ENCODE measurements at places on chromosomes 12 and 14.
A peak's percentile ranks its signal among the peaks of the same experiment; 100 is the strongest.

DNA sequence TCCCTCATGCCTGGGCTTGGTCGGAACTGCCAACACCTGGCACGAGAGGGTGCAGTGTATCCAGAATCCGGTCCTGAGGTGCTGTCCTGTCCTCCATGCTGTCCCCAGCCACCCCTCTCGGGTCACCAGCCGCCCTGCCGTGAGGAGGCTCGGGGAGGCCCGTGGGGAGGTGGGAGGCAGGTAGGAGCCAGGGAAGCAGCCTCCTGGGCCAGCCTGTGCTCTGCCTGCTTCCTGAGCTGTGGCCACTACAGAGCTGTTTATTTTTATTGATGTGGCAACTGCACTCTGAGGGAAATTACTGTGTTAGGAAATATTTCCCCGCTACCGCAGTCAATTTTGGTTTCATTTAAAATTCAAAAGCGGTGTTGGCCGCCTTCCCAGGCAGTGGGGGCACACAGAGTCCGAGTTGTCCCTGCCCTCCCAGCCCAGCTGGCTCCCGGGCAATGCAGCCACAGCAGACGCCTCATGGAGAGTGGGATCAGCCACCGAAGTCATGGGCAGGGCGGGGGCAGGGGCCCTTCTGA lies 18.3 kb downstream of the NOC4L start:
- DNase-seq, result no peak

GRCh38 chr14:66434464-66434863 lies 51.7 kb upstream of the CCDC196 start:
- no peak for DNase-seq

DNA sequence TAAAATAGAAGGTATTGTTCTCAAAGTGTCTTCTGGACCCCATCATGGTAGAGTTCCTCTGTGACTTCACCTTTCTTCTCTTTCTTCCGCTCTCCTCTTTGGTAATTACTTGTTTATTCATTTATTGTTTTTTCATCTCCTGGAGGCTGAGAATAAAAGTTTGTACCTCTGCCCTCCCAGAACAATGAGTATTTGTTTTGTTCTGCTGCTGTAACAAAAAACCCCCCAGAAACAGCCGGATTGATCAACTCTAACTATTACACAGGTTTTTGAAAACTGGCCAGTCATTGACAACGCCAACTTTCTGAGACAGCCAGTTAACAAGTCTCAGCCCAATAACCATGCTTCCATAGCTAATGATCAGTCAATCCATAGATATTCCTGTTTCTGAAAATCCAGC lies 8.2 kb upstream of the DICER1 start:
- no peak for DNase-seq

DNA sequence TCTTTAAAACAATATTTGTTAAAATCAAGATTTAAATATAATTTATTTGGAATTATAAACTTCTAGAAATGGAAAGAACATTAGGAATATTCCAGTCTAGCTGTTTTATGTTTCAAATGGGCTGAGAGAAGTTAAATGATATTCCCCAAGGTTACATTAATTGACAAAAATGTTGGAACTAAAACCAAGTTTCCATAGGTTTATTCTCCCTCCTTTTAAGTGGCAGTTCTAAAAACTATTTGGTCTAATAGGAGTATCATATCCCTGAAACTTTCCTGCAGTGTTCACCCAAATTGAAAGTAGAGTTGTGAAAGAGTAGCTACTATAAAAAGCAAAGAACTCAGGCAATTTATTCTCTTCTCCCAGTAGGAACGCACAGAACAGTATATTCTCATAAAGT lies 1185.5 kb downstream of the LRFN5 start:
- DNase-seq, result no peak

- no peak for DNase-seq
These were observed 12.2 kb upstream of the SELPLG start for GRCh38 chr12:108645686-108646599.

DNA sequence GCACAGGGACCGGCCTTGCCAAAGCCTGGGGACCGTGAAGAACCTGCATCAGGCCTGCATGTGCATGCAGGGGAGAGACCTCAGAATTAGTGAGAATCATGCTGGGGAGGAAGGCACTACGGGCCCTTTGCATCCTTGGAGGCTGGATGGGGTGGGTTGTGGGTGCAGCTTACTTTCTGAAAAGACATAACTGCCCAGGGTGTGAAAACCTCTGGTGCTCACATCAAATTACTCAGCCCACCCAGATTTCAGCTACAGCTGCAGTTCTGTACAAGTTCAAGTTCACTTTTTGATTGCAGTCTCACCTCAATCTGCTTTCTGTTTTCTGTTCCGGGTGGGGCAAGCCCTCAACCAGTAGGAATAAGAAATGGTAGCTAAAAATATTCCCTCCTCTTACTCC lies 130.6 kb downstream of the SLC15A4 start:
- no peak for DNase-seq

- peak; percentile 93 for DNase-seq
These were observed 9.8 kb downstream of the NKX2-1 start for GRCh38 chr14:36510078-36510799.

DNA sequence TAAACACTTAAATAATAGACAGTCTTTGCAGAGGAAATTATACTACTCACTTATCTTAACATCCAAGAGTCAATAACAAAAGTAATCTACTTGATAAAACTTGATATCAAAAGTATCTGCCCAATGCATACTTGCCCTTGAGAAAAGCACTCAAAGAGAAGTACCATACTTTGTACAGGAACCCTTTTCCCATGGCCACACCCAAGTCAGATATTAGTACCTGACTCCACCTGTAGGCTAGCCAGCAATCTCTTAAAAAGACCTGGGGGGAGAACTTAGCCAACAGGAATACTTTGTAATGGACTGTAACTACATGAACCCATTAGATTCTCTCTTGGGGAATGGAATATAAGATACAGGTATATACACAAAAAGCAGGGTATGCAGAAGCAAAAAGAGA lies 99.6 kb upstream of the HECTD1 start:
- DNase-seq, result no peak

GRCh38 chr14:21023174-21023573 lies 1.7 kb downstream of the NDRG2 start:
- no peak for DNase-seq

DNA sequence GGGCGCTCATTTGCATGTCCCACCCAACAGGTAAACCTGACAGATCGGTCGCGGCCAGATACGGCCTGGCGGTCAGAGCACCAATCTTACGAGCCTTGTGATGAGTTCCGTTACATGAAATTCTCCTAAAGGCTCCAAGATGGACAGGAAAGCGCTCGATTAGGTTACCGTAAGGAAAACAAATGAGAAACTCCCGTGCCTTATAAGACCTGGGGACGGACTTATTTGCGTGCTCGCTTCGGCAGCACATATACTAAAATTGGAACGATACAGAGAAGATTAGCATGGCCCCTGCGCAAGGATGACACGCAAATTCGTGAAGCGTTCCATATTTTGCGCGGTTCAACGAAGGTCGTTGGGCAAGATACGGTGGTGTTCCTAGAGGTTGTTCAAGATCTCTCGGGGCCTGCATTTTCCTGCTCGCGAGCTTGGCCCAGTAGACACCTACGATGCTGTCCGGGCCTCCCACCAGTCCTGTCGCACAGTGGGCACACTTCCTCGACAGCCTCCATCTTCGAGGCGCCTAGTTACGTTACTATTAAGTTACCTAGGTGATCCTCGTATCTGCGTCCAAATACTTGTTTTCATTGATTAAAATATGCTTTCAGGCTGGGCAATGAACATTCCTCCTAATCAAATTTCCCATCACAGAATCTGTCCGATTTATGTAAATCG lies at the start of gene RNU6-7:
Gene RNU6-7 (plus strand): TSS at position 230 of the 675 bp plus-strand sequence.
- peak; percentile 78 for DNase-seq

GRCh38 chr12:67426067-67426466 lies 156.9 kb downstream of the CAND1 start:
- DNase-seq, result peak; percentile 98

GRCh38 chr12:14284184-14284722 lies 81.2 kb upstream of the ATF7IP start:
- no peak for DNase-seq

- DNase-seq, result no peak
These were observed 112.5 kb downstream of the FOXN3 start for GRCh38 chr14:89304561-89304960.

DNA sequence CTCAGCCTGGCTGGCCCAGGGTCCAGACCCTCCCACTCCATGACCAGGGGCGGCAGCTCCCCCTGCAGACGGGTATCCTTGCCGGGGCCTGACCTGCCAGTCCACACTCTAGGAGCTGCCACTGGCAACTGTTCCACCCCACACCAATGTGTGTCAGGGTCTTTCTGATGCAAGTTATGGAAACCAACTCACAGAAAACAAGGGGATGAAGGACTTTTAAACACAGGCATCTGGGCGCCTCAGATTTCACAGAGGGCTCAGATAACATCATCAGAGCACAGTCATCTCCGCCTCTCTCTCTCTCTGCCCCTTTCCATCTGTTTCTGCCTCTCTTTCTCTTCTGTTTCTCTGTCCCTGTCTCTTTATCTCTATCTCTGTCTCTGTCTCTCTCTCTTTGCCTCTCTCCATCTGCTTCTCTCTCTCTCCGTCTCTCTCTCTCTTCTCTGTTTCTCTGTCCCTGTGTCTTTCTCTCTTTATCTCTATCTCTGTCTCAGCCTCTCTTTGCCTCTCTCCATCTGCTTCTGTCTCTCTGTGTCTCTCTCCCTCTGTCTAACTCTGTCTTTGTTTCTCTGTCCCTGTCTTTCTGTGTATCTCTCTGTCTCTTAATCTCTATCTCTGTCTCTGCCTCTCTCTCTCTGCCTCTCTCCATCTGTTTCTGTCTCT lies 67.4 kb upstream of the FBRSL1 start:
- DNase-seq, result no peak

- no peak for DNase-seq
These were observed 5.9 kb downstream of the RIMBP2 start for GRCh38 chr12:130709971-130710732.

GRCh38 chr12:46926526-46926925 lies 100.7 kb upstream of the SLC38A4 start:
- no peak for DNase-seq

- DNase-seq, result peak; percentile 25
These were observed 205.7 kb downstream of the DIO2 start for GRCh38 chr14:80005561-80005960.

GRCh38 chr14:104187121-104187889 lies 48.9 kb downstream of the KIF26A start:
- no peak for DNase-seq

GRCh38 chr12:132275110-132275531 lies 54.3 kb downstream of the GALNT9 start:
- DNase-seq, result no peak

DNA sequence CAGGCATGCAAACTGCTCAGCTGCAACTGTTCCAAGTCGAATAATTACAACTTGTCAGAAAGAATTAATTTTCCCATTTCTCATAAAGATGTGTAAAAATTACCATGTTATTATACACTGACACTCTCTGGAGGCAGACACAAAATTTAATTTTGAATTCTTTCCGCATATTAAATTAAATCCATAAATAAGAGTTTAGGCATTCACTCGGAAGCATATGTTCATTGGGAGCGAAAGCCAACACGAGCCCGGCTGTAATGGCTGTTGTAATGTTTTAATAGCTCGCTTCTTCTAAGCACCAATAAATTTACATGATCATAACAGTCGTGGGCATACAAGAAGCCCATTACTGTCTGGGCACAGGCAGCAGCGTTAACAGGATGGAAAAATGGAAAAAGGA lies 189.6 kb upstream of the SOX5 start:
- DNase-seq, result no peak

- peak; percentile 87 for DNase-seq
These were observed 160.2 kb downstream of the RIMBP2 start for GRCh38 chr12:130555628-130556485.

DNA sequence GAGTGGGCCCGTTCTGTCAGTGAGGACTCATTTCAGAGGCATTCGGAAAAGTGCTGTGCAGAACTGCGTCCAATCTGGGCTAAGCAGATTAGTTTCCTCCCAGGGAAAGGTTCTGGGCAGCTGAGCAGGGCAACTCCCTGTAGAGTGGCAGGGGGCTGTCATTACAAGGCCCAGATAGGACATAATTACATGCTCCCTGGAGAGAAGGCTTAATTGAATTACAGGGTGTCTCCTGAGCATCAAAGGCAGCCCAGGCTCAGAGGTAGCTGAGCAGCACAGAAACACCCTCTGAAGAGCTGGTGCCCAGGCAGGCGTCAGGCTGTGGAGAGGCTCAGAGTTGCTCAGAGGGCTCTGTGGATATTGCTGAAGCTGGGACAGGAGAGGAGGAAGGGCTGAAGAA lies 36.0 kb downstream of the SLC8A3 start:
- no peak for DNase-seq

DNA sequence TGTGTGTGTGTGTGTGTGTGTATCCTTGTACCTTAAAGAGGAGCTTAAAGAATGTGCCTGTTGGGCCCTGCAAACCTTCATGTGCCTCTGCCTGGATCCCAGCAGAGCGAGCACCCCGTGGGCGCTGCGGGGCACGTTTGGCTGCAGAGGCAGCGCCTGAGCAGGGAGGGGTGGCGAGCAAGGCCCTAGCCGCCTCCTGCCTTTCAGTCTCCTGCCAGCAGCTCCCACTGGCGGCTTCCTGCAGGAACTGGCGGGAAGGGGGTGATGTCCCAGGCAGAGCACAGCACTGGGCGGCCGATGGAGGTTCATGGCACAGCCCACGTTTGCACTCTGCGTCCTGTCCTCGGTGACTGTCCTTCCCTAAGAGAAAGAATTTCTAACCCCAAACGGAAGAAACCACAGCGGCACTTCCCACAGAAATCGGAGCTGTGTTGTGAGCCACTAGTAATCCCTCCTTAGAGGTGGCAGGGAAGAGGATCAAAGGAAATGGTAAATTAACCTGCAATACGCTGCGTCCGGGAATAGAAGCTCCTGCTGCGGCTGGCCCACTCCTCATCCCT lies 19.8 kb downstream of the ZBTB42 start:
- DNase-seq, result peak; percentile 34

GRCh38 chr14:58697930-58698642 lies 60.3 kb downstream of the DACT1 start:
- DNase-seq, result peak; percentile 79

DNA sequence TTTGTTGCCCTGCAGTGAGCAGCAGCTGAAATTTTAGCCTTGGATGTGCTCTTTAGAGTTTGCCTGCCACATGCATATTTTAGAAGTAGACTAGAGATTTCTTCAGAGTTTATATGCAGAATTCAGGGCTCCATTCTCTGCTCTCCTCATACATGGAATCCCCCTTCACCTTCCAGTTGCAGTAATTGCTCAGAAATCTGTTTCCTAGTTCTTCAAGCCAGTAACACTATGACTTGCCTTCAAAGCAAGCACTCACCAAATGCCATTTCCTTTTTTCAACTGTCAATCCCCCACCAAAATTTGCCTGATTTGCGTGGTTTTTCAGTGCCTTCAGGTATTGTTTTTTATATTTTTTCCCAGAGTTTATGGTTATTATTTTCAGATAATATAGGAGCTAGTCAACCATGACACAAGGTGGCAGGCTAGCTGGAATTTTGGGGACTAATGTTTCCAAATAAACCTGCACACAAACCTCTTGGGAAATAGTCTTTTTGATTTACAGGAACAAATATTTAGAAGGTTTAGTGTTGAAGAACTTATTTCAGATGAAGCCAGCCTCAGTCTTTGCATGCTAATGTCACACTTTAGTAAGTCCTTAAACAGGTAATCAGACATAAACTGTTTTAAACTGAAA lies 79.2 kb downstream of the ASCL1 start:
- no peak for DNase-seq

- DNase-seq, result no peak
These were observed 40.2 kb downstream of the HEATR5A start for GRCh38 chr14:31380106-31380505.

Measured in NCI-H345 (cell line).